ENCODE measurements at places on chromosomes 13 and 19. TPM values are rescaled to one million over a fixed set of nuclear protein-coding genes. Genes with fewer than 3 reads are reported as not detected.

DNA sequence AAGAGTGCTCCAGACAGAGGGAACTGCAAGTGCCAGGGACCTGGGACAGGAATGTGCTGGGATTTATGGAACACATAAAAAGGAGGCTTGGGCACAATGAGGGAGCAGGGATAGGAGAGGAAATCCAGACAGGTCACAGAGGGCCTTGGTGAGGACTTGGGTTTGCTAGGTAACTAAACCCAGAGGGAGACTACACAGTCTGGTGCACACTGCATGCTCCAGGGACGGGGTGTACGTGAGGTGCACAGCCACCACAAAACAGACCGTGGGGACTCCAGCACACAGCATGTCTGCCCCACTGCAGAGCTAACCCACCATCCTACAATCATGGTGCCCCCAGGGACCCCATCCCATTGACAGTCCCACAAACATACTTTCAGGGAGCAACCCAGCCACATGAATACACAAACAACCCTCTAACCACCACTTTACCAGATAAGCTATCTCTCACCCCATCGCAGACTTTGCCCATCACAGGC is 5.5 kb upstream of the ZFP36 start:
- DNase-seq = no peak

GRCh38 chr13:73998631-73999030 is 135.6 kb downstream of the KLF12 start:
- DNase-seq = no peak

GPC6 gene
- total RNA-seq = not detected

DNA sequence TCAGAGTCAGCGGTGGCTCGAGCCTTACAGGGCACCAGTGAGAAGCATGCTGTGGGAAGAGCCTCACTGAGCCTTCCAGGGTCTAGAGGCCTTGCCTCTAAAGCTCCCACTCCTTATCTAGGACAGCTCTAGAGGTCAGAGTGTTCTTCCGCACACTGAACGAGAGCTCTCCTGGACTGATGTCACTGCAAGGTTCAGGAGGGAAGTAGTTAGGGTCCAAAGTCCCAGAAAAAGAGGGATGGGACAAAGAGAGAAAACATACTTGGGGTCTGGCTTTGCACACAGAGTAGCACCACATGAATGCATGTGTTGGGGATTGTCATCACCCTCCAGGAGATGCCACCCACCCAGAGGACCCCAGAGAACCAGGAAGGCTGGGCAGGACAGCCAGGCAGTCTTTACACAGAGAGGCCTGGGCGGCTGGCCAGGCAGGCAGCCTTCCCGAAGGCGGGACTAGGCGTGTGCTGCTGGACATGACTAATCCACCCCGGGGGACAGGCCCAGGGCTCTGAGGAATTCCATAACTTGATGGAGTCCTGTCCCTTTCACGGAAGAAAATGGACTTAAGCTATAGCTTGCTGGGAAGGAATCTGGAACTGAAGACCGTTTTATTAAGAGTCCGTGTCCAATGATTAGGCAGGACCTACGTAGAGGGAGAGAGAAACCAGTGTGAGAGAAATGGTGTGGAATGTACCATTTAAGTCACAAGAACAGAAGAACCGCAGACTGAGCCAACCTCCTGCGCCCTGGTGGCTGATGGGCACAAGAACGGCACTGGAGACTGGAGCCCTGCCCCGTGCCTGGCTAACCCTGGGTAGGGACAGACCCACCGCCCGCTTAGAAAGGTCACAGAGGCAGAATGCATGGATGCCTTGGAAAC is 16.6 kb upstream of the EPHX3 start:
- no peak for DNase-seq

ZNF625 gene
- 3.5 TPM for total RNA-seq

S1PR2 gene
- total RNA-seq = 3.4 TPM
